ENCODE measurements at places on chromosomes 4 and X.

DNA sequence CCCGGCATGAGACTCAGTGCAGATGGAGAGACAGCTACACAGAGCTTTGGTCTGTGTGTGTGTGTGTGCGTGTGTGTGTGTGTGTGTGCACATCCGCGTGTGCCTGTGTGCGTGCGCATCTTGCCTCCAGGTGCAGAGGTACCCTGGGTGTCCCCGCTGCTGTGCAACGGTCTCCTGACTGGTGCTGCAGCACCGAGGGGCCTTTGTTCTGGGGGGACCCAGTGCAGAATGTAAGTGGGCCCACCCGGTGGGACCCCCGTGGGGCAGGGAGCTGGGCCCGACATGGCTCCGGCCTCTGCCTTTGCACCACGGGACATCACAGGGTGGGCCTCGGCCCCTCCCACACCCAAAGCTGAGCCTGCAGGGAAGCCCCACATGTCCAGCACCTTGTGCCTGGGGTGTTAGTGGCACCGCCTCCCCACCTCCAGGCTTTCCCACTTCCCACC, 14.3 kb downstream of the FGFR3 start:
- no peak for DNase-seq

DNA sequence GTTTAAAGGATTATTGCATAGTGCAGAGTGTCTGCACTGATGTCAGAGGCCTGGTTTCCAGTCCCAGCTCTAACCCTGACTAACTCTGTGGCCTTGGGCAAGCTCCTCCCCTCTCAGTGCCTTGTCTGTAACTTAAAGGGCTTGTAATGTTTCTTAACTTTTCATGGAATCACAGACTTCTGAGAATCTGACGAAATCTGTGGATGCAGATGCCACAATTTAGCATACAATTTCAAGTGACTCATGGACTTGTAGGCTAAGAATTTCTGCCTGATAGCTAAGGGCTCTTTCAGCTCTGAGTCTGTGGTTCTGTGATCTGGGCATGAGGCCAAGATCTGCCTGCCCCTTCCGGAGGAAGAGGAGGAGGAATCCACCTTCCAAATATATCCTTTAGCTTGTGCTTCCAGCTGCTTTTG, 236.9 kb downstream of the AR start:
- no peak for DNase-seq

DNA sequence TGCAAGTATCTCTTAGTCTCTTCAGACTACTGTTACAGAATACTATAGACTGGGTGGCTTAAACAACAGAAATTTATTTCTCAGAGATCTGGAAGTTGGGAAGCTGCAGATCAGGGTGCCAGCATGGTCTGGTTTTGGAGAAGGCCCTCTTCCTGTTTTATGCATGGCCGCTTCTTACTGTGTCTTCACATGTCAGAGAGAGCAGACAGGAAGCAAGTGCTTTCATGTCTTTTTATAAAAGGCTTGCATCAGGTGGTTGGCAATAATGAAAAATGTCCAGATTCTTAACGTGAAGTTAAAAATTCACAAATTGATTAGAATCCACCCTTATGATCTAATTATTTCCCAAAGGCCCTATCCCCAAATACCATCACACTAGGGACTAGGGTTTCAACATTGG, 284.9 kb downstream of the RPA4 start:
- DNase-seq: no peak

DNA sequence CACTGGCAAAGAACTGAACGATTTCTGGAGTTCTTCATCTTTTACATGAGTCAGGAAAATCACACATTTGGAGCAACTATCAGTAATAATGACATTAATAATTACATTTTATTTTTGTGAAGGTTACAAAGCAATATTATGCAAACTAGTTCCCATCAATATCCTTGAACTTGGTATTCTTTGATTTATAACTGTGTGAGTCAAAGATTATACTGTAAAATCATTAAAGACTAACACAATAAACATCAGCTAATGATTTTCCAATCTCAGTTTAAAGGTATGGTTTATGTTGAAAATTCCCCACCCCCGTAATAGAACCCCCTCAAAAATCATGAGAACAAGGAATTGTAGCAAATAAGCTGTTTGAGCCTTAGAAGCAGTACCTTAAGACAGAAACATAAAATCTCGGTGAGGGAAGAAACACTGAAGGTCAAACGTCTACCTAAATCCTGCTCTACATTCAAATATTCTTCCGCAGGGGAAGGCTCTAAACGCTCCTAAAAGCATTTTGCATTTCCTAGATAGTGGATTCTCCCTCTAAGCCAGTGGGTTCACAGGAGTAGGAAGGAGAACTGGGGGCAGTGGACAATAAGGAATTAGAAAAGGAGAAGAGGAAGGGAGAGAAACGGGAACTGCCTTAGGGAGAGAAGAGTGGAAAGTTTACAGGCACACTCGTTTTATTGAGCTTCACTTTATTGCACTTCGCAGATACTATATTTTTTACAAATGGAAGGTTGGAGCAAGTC, 22.3 kb upstream of the SH3D19 start:
- DNase-seq: no peak

- DNase-seq: no peak
Observed at GRCh38 chr4:36773467-36773866, 471.1 kb upstream of the NWD2 start.

- DNase-seq: no peak
Observed at GRCh38 chr4:4427121-4427870, 40.4 kb downstream of the NSG1 start.
